SW 1271 (cell line): ENCODE measurements at places on chromosomes 12 and 14.

DNA sequence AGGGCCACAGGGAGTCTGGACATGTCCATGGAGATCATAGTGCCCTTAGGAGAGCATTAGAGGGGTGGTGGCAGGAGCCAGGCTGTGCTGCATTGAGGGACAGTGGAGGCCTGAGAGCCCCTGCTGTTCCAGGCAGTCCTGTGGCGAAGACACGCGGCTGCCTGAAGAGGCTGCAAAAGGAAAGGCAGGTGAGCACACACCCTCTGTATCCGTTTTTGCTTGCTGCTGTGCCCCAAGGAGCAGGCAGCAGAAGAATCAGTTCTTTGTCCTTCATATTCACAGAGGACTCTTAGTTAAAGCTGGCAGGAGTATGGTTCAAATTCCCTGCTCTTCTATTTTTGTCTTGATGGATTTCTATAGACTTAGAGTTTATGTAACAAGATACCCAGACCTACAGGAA lies 4.5 kb downstream of the SLC35E3 start:
- DNase-seq, result no peak

- no peak for DNase-seq
Observed at GRCh38 chr12:109710747-109711595, 2.7 kb upstream of the FAM222A start.

- peak; percentile 53 for DNase-seq
Observed at GRCh38 chr14:100025111-100025510, 40.1 kb upstream of the EVL start.

- no peak for DNase-seq
Observed at GRCh38 chr12:124507188-124508109, 60.0 kb downstream of the NCOR2 start.

GRCh38 chr12:2319737-2320506 lies 267.1 kb downstream of the CACNA1C start:
- no peak for DNase-seq

GRCh38 chr12:72738811-72739210 lies 466.6 kb downstream of the TRHDE start:
- DNase-seq, result no peak

DNA sequence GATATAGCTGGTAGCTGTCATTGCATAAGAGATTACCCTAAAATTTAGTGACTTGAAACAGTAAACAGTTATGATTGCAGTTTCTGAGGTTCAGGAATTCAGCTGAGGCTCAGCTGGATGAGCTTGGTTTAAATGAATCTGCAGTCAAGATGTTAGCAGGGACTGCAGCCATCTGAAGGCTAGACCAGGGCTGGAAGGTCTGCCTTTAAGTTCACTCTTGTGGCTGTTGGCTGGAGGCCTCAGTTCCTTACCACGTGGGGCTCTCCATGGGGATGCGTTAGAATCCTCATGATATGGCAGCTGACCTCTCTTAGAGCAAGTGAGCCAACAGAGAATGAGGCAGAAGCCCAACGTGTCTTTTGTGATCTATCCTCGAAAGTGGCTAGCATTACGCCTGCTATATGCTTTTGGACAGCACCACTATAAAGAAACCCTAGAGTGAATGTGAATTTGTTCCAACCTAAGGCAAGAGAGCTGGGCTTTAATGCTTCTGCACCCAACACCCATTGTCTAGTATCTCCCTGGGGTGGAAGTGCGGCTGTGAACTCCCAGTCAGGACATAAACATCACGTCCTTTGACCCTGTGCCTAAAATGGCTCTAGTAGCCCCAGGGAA lies 26.0 kb downstream of the HSPB8 start:
- no peak for DNase-seq

- no peak for DNase-seq
Observed at GRCh38 chr14:73462815-73463214, 4.5 kb upstream of the NUMB start.

- DNase-seq, result no peak
Observed at GRCh38 chr14:24353559-24354481, 14.0 kb upstream of the RIPK3 start.

GRCh38 chr12:28258998-28259397 lies 68.7 kb downstream of the CCDC91 start:
- no peak for DNase-seq

DNA sequence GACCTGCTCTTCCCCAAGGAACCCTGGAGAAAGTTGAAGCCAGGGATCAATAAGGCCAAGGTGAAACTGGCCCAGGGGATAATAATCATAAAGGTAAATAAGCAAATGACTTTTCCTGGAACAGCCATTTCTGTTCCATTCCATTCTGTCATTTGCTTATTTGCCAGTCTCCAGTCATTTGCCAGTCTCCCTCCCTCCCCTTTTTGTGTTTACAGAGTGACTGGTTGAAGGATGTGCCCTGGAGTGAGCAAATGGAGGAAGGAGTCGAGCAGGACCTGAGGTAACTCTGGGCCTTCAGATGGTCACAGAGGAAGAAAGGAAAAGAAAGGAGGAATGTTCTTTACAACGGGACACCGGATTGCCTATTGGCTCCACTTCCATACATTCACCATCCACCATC lies 17.8 kb upstream of the DCD start:
- no peak for DNase-seq

DNA sequence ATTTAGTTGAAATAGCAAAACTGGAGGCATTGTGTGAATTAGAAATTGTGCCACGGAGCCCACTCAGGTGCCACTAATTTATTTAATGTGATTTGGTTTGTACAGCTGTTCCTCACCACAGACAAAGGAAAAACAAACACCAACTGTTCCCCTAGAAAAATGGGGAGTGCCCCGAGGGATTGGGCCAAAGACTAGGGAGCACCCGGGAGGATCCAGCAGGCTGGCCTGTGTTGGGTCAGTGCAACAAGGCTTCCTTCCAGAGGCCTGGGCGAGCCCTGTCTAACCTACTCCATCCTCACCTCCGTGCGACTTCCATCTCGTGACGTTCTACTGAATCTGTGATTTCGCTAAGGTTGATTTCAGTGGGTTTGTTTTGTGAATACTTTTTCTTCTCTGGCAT lies 206.2 kb downstream of the CHST11 start:
- no peak for DNase-seq

- DNase-seq, result no peak
Observed at GRCh38 chr12:118220702-118221101, 84.8 kb downstream of the PEBP1 start.

DNA sequence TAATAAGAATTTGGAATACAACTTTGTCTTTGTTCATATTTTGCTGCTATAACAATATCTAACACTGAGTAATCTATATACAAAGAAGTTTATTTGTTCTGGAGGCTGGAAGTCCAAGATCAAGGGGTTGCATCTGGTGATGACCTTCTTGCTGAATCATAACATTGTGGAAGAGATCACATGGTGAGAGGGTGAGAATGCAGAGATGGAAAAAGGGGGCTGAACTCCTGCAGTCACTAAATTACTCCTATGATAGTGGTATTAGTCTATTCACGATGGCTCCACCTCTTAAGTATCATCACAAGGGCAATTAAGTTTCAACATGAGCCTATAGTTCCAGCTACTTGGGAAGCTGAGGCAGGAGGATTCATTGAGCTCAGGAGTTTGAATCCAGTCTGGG lies 4.5 kb upstream of the AKAP6 start:
- no peak for DNase-seq

DNA sequence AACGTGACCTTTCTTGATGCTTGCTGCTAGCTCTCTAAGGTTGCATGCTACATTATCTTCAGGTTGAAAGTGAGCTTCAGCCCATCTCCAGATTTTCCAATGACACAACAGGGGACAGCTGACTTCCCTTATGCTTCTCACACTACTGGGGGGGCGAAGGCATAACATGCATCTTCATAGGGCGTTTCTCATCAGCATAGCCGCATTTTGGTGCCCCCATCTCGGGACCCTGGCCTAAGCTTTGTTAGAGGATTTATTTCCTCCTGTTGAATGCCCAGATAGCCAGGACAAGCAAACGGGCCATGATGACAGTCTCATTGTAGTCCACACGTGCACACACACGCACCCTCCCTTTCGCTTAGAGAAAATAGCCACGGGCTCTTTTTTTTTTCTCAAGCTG lies 30.7 kb downstream of the SSPN start:
- no peak for DNase-seq

DNA sequence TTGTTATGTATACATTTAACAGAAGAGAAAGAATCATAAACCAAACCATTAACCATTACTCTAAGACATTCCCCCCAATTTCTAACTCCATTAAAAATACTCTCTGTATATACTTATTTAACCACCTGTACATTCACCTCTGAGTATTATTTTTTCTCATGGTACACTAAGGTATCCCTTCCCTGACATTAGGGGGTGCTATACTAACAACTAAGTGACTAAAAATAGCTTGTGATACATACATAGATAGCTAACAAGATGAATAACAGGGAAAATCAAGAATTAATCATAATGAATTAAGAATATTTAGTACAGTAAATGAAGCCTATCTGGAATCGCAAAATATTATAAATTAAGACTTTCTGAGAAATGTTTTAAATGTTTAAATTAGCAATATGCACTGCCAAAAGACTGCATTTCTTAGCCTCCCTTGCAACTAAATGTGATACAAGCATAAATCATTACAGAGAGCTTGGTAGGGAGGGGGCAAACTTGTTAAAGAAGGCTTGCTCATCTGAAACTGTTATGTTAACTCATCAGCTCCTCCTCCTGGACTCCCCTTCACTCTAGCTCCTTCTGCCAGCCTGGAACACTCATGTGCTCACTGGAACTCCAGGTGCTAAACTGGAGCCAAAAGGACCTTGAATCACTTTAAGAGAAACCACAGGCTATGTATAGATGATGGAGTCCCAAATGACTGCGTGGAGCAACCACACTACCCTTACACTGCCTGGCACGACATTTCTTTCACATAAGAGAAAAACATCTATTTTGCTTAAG lies 14.9 kb downstream of the C2CD5 start:
- peak; percentile 69 for DNase-seq

GRCh38 chr14:103105580-103106150 lies 11.1 kb downstream of the EXOC3L4 start:
- peak; percentile 18 for DNase-seq

GRCh38 chr12:59386236-59386635 lies 209.6 kb upstream of the SLC16A7 start:
- DNase-seq, result no peak

GRCh38 chr12:7282844-7283243 lies 21.0 kb upstream of the ACSM4 start:
- DNase-seq, result no peak

DNA sequence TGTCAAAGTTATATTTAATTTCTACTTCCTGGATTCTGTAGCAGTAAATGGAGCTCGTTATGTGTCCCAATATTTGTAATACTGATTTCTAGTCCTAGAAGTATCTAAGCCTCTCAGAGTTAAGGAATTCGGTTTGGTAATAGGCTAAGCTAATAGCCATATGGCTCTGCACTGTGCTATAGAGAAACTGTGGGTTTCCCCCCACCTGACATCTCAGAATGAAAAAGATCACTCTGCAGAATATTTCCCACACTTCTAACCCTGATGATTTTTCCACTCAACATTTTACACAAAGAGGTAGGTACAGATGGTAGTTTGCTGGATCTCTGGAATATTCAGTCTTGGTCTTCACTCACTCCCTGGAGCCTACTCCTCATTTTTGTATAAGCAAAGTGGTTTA lies 71.2 kb downstream of the BORCS5 start:
- no peak for DNase-seq

DNA sequence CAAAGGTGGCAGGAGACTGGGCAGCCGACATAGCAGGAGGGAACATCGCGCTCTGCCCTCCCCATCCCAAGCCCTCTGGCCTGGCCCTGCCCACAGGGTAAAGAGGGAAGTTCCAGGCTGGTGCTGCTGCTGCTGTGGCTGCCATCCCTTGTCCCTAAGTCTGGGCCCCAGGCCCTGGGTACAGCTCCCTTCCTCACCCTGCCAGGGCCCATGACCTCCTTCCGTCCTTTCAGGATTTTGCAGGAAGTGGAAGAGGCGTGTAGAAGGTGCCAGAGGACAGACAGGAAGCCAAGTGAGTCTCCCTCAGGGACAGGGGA lies 14.7 kb upstream of the NCOR2 start:
- DNase-seq, result no peak

DNA sequence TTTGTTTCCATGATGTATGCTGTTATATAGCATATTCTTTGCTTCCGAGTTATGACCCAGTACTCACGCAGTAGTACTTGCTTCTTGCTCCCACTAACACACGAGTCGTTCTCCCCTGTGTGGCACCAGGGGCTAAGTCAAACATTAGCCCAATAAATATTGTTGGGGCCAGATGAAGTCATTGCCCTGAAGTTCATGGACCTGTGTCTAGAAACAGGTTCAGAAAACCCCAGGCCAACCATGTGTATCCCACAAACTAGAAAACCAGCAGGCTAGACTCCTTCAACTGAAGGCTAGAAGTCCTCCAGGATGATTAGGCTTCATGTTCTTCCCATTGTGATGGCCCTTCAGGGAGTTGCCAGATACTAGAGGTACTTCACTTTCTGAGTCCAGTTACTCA lies 198.2 kb upstream of the RBM19 start:
- no peak for DNase-seq

DNA sequence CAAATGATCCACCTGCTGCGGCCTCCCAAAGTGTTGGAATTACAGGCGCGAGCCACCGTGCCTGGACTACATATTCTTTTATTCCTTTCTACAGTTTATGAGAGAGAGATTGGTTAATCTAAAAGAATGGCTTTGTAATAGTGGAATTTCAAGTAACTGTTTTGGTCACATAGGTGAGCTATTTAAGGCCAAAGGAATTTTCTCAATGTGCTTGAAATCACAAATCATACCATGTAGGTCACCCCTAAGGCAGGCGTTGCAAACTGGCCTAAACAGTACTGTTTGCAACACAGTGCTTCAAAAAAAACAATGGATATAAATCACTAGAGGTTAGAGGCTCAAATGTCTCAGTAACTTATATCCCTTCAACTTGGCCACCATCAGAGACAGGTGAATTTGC lies 103.7 kb upstream of the PTPRR start:
- no peak for DNase-seq

DNA sequence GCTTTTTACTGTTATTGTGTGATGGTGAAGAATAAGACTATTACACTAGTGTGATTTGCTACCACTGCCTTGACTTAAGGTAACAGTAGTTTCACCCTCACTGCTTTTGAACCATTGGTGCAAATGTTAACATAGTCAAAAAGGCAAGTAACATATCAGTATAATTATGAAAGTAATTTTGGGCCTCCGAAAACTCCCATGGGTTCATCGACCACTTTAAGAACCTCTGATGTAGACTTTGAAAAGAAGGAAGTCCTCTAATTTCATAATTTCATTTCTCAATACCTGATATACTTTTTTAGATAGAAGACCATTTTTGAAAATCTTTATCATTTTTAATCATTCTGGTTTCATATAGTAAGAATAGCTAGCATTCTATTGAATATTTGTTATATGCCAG lies 57.7 kb downstream of the ETNK1 start:
- DNase-seq, result no peak

- no peak for DNase-seq
Observed at GRCh38 chr14:56340932-56341331, 222.7 kb downstream of the PELI2 start.

- no peak for DNase-seq
Observed at GRCh38 chr12:107329569-107330324, 236.4 kb upstream of the CRY1 start.

GRCh38 chr14:24071144-24071697 lies at the start of gene CPNE6:
CPNE6 (plus strand) TSS chr14:24071562; CDS start chr14:24072937, 1,375 bp downstream.
- no peak for DNase-seq

- peak; percentile 90 for DNase-seq
Observed at GRCh38 chr14:45679853-45680252, 426.9 kb upstream of the MIS18BP1 start.

- no peak for DNase-seq
Observed at GRCh38 chr12:131390412-131391334, 320.2 kb upstream of the SFSWAP start.
